ENCODE measurements at places on chromosomes 6 and 20.
A peak's percentile ranks its signal among the peaks of the same experiment; 100 is the strongest.

GRCh38 chr6:28588666-28589065 lies 63.0 kb downstream of the GPX5 start:
- no peak for DNase-seq

DNA sequence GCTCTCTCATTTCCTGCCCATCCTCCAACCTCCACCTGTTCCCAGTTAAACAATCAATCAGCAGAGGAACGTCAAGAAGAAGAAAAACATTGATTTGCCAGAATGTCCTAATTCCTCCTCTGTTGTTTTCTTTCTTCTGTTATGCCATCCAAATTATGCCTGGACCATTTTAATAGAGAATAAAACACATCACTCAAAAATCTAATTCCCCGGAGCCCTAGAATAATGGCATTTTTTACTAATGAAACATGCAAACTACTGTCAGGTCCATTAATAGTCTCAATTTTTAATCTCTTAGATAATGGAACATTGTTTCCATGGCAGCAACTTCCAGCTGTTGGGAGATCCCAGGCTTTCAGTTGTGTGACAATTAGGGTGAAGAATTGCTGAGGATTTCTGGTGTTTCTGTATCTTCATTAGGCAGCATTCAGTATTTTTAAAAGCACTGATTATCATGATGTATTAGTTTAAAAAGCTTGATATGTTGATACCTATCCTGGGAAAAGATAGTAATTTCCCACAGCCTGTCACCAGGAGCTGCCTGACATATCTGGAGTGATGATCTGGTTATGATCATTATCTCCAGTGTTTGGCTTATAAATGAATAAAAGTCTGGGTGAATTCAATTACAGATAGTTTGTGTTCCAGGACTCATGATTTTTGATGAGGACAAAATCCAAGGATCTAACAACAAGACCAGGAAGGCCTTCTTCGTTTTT lies 209.8 kb downstream of the TPBG start:
- DNase-seq: no peak

- no peak for DNase-seq
Measured at GRCh38 chr6:150915880-150916265, 50.4 kb downstream of the MTHFD1L start.

- DNase-seq: no peak
Measured at GRCh38 chr6:117391874-117392583, 33.7 kb downstream of the ROS1 start.

DNA sequence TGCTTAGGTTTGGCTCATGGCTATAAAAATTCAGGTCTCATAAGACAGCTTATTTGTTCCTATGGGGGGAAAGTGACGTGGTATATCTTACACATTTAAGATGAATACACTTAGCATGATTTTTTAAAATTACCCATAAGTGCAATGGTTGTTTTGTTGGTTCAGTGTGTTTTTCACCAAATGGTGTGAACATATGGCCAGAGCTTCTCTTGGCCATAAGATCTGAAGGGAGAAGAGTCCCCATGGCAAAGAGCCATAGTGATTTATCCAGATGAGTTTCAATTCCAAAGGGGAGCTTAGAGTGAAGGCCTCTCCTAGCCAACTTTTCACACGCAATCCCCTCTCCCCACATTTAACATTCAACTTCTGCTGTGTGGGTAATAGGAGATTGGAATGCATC lies 107.6 kb downstream of the TMEM242 start:
- no peak for DNase-seq

GRCh38 chr20:44911264-44911921 lies 1.5 kb downstream of the PABPC1L start:
- DNase-seq: peak; percentile 69

- DNase-seq: no peak
Measured at GRCh38 chr6:139736325-139736906, 362.0 kb upstream of the CITED2 start.

DNA sequence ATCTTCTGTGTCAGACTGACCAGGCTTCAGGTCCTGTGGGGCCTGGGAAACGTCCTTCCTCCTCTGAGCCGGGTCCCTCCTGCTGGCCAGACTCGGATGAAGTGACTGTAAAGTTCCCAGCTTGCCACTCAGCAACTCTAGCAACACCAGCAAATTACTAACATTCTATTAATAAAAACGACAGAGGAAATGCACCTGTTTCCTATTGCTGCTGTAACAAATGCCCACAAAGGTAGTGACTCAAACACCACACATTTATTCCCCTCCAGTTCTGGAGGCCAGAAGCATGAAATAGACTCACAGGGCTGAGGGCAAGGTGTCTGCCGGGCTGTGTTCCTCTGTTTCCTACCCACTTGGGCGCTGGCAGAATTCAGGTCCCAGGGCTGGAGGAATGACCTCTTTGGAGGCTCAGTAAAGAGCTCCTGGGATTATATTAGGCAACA lies 48.8 kb downstream of the CTCFL start:
- peak; percentile 97 for DNase-seq

DNA sequence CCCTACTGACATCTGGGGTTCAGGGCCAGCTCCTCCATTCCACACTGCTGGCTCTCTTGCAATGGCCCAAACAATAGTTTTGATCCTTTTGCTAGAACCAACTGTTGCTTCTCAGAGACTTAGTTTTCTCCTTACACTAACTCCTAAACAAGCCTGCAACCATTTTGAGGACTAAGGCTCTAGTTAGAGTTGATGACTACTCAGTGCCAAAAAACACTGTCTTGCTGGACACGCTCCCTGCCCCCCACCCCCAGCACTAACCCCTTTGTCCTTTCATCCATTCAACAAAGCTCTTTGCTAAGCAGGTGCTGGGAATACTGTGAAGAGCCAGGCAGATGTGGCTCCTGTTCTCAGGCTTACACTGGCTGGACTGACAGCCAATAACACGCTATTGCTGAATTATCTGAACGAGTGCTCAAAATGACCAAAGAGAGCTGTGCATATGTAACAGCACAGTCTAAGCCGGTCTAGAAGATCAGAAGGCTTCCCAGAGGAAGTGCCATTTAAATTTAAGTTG lies 17.6 kb downstream of the GCLC start:
- no peak for DNase-seq

DNA sequence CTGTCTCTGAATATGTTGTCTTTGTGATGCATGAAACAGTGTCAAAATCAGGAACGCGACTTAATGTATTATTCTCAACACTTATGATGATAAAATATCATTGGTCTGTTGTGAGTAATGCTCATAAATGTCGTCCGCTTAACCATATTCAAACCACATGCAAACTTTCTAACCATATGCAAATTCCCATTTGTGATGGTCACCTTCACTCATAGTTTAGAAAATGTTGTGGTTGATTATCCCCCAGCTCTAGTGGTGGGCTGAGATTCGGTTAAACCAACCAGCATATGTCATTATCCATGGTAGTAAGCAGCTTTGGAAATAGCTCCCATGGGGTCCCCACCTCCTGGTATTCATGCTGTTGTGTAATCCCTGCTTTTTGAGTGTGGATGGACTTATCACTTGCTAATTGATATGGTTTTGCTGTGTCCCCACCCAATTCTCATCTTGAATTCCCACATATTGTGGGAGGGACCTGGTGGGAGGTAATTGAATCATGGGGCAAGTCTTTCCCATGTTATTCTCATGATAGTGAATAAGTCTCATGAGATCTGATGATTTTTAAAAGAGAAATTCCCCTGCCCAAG lies 360.0 kb upstream of the TSHZ2 start:
- DNase-seq: no peak

GRCh38 chr6:166691199-166691598 lies 64.1 kb upstream of the RPS6KA2 start:
- no peak for DNase-seq

DNA sequence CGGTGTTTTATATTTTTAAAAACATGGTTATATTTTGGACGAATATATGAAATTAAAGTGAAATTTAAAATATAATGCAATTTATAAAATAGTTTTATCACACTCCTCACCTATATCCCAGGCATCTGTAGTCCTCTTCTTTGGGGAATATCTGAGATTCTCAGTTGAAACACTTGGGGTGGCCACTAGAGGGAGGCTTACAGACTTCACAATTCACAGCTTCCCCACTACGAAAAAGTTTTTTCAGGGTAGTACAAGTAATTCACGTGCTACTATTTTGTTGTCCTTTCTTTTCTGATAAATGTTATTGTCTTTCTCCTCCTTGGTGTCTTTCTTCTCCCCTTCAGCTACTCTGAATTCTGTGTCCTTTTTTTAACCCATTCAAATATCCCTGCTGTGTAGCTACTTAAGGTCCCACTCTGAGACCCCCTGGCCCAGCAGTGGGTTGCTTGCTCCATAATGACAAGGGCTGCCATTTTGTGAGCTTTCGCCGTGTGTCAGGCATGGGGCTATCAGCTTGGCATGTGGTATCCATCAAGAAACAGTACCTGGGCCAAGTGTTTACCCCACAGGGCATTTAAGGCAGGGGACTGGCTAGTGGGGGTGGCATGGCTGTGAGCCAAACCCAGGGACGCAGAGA lies 43.6 kb upstream of the PHACTR3 start:
- DNase-seq: peak; percentile 61

DNA sequence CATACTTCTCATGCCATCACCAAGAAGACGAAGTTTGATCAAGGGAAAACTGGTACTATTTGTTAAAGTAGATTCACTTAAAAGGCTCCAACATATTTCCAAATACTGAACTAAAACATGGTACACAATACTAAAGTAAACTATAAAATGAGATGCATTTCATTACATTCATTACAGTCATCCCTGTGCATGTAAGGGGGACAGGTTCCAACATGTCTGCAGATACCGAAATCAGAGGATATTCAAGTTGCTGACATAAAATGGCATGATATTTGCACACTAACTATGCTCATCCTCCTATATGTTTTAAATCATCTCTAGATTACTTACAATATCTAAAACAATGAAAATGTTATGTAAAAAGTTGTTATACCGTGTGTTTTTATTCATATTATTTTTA lies 893.9 kb upstream of the MANEA start:
- DNase-seq: no peak

- no peak for DNase-seq
Measured at GRCh38 chr6:13446381-13446780, 41.0 kb downstream of the GFOD1 start.

DNA sequence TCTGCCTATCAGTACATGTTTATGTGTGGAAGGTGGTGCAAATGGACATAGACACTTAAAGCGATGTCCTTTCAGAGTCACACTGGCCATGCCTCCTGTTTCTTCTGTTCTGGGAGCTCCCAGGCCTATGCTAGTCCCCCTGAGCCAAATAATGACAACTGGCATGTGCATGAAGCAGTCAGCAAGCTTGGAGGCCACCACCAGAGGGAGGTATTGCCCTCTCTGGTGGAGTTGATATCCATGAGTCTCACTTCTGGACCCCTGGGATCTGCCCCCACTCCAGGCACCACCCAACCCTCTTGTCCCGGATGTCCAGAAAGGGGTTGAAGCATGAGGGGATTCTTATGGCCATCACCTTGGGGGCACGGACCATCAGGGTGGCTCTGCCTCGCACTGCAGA lies 172.2 kb downstream of the AIG1 start:
- peak; percentile 59 for DNase-seq

- DNase-seq: no peak
Measured at GRCh38 chr6:90388395-90388794, 91.8 kb upstream of the BACH2 start.

DNA sequence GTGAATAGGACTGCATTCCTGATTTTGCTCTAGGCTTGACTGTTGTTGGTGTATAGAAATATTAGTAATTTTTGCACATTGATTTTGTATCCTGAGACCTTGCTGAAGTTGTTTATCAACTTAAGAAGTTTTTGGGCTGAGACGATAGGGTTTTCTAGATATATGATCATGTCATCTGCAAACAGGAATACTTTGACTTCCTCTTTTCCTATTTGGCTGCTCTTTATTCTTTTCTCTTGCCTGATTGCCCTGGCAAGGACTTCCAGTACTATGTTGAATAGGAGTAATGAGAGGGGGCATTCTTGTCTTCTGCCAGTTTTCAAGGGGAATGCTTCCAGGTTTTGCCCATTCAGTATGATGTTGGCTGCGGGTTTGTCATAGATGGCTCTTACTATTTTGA lies 13.4 kb downstream of the HLA-DOB start:
- no peak for DNase-seq

GRCh38 chr20:48456366-48457192 lies 371.2 kb downstream of the PREX1 start:
- no peak for DNase-seq

GRCh38 chr6:12249541-12250382 lies 40.4 kb upstream of the EDN1 start:
- DNase-seq: no peak

DNA sequence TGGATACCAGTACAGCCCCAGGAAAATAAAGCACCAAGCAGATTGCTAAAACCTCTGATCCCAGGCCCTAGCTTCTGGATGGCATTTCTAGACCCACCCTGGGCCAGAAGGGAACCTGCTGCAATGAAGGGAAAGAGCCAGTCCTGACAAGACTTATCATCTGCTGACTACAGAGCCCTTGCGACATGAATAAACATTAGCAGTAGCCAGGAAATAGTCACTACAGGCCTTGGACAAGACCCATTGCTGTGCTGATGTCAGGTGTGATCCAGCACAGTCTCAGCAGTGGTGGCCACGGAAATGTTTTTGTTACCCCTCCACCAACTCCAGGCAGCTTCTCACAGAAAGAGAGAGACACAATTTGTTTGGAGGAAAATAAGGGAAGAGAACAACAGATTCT lies 399.3 kb downstream of the HAO1 start:
- DNase-seq: no peak

GRCh38 chr6:51778666-51779065 lies 308.7 kb downstream of the PKHD1 start:
- no peak for DNase-seq

- DNase-seq: no peak
Measured at GRCh38 chr6:166446146-166446545, 63.4 kb upstream of the MPC1 start.

DNA sequence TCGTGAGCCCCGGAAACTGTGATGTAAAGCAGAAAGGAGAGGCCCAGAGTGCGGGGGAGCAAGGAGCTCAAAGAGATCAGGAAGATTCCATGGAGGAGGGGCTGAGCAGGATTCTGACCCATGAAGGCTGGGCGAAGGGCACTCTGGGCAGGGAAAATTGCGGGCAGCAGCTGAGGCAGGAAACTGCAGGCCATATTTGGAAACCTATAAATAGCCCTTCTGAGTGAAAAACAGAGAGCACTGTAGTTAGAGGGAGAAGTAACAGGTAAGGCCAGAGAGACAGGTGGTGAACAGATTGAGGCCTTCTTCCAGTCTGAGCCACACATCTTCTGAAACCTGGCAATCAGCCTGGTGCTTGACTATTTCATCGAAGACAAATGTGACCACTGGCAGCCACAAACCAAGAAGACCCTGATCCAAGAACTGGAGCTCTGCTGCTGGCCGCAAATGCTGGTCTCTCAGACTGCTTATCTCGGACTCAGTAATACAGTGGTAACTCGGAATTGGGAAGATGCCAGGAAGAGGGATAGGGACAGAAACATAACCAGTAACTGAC lies 14.1 kb upstream of the BEND3 start:
- DNase-seq: no peak

- DNase-seq: no peak
Measured at GRCh38 chr20:22623211-22623610, 38.8 kb upstream of the FOXA2 start.

GRCh38 chr20:56091628-56092234 lies 86.4 kb upstream of the CBLN4 start:
- no peak for DNase-seq

Data from common myeloid progenitor, CD34-positive (primary cell).